Peyer's patch (tissue), 4 donors: ENCODE measurements at places on chromosomes 16 and 17. TPM values are rescaled to one million over a fixed set of nuclear protein-coding genes. Genes with fewer than 3 reads are reported as not detected.

GRCh38 chr17:43559161-43559816, 13.1 kb upstream of the ETV4 start:
- no peaks in the 10 kb centered on the region for H3K4me1 ChIP-seq
- no peak overlapping the region for H3K27ac ChIP-seq
- no peaks in the 10 kb centered on the region for H3K27me3 ChIP-seq
- no peak for DNase-seq
- no peak overlapping the region for H3K4me3 ChIP-seq

DNA sequence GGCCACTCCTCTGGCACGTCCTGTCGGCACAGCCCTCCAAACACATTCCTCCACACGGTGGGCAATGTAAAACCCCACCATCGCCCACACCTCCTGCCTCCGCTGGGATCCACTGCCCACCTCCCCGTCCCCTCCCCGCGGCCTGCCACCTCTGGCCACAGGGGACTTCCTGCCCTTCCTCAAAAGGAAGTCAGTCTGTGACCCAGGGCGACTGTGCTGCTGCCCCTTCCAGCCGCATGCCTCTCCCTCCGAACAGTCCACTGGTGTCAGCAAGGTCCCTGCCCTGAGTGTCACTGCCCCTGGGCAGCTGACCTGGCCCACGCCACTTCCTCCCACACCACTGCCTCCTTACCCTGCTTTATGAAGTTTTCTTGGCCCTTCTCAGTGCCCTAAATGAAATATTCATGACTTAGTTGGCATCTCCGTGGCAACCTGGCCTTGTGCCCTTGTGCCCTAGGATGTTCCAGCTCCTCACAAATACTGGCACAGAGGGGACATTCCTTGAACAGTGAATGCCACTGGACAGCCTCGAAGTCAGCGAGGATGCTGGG, 2.0 kb downstream of the PLD6 start:
- no peaks in the 10 kb centered on the region for H3K27me3 ChIP-seq
- H3K27ac ChIP-seq: no peak overlapping the region
- DNase-seq: no peak

GRCh38 chr16:22050963-22051362, 41.4 kb upstream of the VWA3A start:
- no peaks in the 10 kb centered on the region for H3K36me3 ChIP-seq
- H3K4me1 ChIP-seq: no peaks in the 10 kb centered on the region

DNA sequence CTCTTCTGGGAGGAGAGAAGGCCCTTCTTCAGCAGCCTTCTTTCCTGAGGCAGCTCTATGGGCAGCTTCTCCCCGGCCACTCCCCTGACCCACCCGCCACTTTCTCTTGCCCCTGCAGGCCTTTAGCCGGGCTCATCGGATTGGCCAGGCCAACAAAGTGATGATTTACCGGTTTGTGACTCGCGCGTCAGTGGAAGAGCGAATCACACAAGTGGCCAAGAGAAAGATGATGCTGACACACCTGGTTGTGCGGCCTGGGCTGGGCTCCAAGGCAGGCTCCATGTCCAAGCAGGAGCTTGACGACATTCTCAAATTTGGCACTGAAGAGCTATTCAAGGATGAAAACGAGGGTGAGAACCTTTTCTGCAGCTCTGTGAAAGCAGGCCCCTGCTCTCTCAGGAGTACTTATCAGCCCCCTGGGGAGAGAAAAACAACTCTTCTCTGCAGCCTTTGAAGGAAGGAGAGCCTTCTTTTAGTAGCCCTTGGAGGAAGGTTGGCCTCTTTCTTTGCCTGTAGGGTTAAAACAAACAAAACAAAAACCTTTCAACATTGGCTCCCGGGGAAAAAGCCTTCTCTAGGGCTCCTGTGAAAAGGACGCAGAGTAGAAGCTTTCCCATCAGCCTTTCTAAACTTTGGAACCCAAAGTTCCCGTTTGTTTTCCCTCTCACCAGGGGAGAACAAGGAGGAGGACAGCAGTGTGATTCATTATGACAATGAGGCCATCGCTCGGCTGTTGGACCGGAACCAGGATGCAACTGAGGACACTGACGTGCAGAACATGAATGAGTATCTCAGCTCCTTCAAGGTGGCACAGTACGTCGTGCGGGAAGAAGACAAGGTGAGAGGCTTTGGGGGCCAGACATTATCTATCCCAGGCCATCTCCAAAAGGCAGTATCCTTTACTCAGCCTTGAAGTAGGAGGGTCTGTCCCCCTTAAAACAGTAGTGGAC, 12.7 kb downstream of the RNF227 start:
- no peaks in the 10 kb centered on the region for H3K36me3 ChIP-seq
- H3K27ac ChIP-seq: no peak overlapping the region
- no peaks in the 10 kb centered on the region for H3K4me1 ChIP-seq

DNA sequence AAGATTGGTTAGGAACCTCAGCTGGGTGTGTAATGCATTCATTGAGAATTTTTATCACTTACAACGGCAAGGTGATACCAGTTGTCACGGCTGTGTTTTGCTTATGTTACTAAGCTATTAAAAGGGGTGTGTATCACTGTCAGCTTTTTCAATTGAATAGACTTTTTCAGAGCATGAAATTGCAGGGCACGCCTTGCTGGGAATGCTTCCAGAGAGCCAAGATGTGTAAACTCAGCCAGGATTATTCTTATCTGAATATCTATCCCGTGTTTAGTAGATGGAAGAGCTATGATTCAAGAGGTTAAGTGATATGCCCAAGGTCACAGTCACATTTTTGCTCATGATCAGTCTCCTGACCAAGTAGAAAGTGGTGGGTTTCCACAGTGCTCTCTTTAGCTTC, 6.6 kb upstream of the TEKT3 start:
- H3K27ac ChIP-seq: peak overlapping the region; percentile 84
- no peaks in the 10 kb centered on the region for H3K27me3 ChIP-seq
- no peak overlapping the region for H3K4me3 ChIP-seq
- no peaks in the 10 kb centered on the region for H3K36me3 ChIP-seq

DNA sequence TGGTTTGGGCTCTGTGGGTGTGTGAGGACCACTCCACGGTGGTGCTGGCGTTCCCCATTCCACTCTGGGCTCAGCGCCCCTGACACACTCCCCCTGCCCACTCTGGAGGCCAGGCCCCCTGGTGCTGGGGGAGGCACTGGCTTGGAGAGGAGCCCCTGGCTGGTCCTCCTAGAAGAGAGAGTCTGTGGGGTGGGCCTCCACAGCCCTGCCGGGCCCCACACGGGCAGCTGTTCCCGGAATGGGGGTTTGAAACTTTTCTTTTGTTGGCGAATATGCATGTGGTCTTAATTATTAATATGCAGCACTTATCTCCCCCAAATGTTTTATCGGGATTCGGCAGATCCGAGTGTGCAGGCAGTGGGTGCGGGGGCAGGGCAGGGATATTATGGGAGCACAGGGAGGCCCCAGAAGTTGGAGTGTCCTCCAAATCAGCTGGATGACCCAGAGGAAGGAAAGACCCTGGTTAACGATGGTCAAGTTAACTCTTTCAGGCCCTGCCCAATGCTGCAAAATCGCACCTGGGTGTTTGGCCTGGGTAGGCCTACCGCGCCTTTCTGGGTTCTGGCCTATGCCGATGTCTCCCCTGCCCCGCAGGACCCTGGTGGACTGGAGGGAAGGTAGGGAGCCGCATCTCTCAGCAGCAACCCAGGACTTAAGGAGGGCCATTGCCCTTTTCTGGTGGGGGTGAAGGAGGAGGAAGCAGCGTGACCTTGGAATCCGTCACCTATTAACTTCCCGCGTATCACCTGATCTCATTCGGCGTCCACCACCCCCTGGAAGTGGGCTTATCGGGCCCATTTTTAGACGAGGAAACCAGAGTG, 36.0 kb downstream of the TMEM235 start:
- no peaks in the 10 kb centered on the region for H3K27me3 ChIP-seq
- no peaks in the 10 kb centered on the region for H3K36me3 ChIP-seq
- peaks cover 8% of the 10 kb centered on the region for H3K4me1 ChIP-seq
- H3K4me3 ChIP-seq: no peak overlapping the region
- H3K27ac ChIP-seq: no peak overlapping the region
- DNase-seq: no peak

DNA sequence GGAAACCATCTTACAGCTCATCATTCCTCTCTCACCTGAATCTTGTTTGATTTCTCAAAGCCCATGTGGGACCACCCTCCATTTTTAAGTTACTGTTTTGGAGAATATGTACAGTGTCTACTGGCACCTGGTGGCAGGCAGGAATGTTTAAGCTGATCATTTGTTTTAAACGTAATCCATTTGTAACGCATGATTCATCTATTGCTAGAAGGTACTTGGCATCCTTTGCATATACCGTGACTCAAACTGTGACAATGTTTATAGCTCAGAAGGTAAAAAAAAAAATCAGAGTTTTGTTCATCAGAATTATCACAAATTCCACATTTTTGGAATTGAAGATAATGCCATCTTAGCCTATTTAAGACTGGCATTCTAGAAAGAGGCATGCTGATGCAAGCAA, 1007.5 kb upstream of the EEF2KMT start:
- no peaks in the 10 kb centered on the region for H3K4me1 ChIP-seq
- no peaks in the 10 kb centered on the region for H3K36me3 ChIP-seq
- DNase-seq: no peak

DNA sequence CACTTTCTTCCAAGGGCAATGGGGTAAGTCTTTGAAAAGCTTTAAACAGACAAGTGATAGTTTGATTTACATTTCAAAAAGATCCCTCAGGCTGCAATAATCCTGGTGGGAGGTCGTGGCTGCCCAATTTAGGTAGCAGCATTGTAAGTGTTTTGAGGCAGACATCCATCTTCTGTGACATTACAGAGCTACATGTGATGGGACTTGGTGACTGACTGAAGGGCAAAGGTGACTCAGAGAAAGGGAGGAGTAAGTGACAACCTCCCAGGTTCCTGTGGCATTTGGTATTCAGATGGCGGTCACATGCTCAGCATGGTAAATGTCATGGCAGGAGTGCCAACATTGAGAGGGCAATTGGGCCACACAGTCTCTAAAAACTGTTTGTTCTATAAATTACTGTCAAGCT, 26.5 kb downstream of the STAT3 start:
- H3K27me3 ChIP-seq: no peaks in the 10 kb centered on the region
- H3K4me3 ChIP-seq: no peak overlapping the region
- H3K36me3 ChIP-seq: no peaks in the 10 kb centered on the region
- H3K27ac ChIP-seq: peak overlapping the region; percentile 27

GRCh38 chr17:39974433-39974832, 6.2 kb upstream of the PSMD3 start:
- H3K4me3 ChIP-seq: no peak overlapping the region
- H3K27me3 ChIP-seq: no peaks in the 10 kb centered on the region
- no peak for DNase-seq
- no peaks in the 10 kb centered on the region for H3K4me1 ChIP-seq
- no peak overlapping the region for H3K27ac ChIP-seq

DNA sequence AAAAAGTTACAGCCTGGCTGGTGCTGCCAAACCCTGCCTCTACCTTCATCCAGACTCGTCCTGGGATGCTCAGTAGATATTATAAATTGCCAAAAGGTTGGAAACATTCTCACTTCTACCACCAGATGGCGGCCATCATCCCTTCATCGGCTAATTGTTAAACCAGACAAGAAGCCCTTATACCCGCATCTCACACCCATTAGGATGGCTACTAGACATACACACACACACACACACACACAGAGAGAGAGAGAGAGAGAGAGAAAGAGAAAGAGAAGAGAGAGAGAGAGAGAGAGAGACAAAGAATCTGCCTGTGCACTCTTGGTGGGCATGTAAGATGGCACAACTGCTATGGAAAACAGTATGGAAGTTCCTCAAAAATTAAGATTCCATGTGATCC, 15.0 kb upstream of the SCIMP start:
- H3K36me3 ChIP-seq: no peaks in the 10 kb centered on the region
- H3K27me3 ChIP-seq: no peaks in the 10 kb centered on the region
- no peak overlapping the region for H3K4me3 ChIP-seq
- H3K4me1 ChIP-seq: no peaks in the 10 kb centered on the region

GRCh38 chr16:75038036-75038858, 39.4 kb downstream of the ZNRF1 start:
- no peak for DNase-seq
- H3K27ac ChIP-seq: no peak overlapping the region
- H3K4me1 ChIP-seq: peaks cover 4% of the 10 kb centered on the region

GRCh38 chr17:14112407-14112806, 43.1 kb downstream of the COX10 start:
- no peaks in the 10 kb centered on the region for H3K4me1 ChIP-seq
- no peaks in the 10 kb centered on the region for H3K36me3 ChIP-seq
- no peak for DNase-seq
- peak overlapping the region; percentile 38 for H3K27ac ChIP-seq
- no peak overlapping the region for H3K4me3 ChIP-seq

GRCh38 chr16:73058221-73058615, 10.3 kb upstream of the ZFHX3 start:
- peak overlapping the region; percentile 91 for H3K27ac ChIP-seq
- no peaks in the 10 kb centered on the region for H3K27me3 ChIP-seq
- no peaks in the 10 kb centered on the region for H3K36me3 ChIP-seq
- no peaks in the 10 kb centered on the region for H3K4me1 ChIP-seq
- peak overlapping the region; percentile 84 for H3K4me3 ChIP-seq

- no peaks in the 10 kb centered on the region for H3K36me3 ChIP-seq
- no peaks in the 10 kb centered on the region for H3K4me1 ChIP-seq
- H3K27ac ChIP-seq: no peak overlapping the region
- peak; percentile 52 for DNase-seq
Observed at GRCh38 chr17:72126575-72127486, 6.0 kb downstream of the SOX9 start.

DNA sequence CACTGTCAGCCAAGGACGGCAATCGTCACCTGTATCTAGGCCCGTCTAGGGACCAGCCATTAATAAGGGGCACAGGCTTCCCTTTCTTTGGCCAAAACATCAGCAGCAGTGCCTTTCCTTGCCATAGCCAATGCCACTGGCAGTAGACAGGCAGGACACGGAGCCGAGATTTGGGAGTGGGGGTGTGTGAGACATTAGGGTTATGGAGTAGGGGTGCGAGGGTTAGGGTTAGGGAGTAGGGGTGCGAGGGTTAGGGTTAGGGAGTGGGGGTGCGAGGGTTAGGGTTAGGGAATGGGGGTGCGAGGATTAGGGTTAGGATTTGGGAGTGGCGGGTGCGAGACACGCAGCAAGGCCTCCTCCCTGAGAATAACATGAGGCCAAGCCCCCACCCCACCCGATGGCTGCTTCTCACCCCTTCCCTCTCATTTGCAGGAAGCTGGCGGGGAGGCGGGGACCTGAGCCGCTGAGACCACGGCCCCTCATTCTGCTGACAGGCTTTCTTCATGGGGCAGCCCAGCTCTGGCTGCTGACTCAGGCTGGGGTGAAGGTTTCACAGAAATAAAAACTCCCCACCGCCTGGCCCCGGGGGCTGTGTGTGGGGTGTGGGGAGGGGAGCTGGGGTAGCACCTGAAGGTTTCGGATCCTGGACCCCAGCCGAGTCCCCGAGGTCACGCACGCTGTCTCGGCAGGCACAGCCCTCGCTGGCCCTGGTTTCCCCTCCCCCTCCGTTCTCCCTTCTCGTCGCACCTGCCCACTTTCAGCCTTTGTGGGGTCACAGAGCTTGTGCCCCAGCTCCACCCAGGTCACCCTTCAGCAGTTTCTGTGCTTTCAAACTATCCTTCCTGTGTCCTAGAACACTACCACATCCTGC, 93.8 kb downstream of the PGS1 start:
- no peak for DNase-seq
- H3K4me1 ChIP-seq: no peaks in the 10 kb centered on the region
- no peaks in the 10 kb centered on the region for H3K36me3 ChIP-seq
- H3K4me3 ChIP-seq: no peak overlapping the region
- H3K27ac ChIP-seq: no peak overlapping the region
- no peaks in the 10 kb centered on the region for H3K27me3 ChIP-seq

The LGALS9 gene
- total RNA-seq: 149 TPM

The C17orf78 gene
- total RNA-seq: 5.0 TPM

The NPIPA5 gene
- total RNA-seq: 6.0 TPM

The TEX19 gene
- total RNA-seq: not detected

The BRICD5 gene
- total RNA-seq: 13.3 TPM

The KSR1 gene
- 48.6 TPM for total RNA-seq

The CDH15 gene
- not detected for total RNA-seq
